Activated T-cell treated with anti-CD3 and anti-CD28 coated beads for 24 hours (primary cell): ENCODE measurements at places on chromosomes 2 and 18.
A peak's percentile ranks its signal among the peaks of the same experiment; 100 is the strongest.

- peak; percentile 55 for DNase-seq
Measured at GRCh38 chr2:39216346-39217191, 27.2 kb downstream of the CDKL4 start.

DNA sequence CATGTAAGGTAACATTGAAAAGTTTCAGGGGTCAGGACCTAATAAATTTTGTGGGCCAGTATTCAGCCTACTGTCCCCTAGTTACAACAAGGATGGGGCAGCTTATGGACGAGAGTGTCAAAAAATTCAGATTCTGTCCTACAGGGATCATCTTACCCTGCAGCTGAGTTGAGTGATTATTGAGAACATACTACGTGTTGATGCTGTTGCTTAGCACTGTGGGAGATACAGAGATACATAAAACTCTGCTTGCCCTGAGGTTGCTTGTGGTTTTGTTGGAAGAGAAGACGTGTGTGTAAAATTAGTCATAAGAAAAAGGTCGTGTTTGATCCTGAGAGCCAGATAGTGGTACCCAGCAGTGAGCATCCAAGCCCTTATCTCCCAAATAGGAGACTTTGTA lies 253.2 kb downstream of the NEDD4L start:
- no peak for DNase-seq

GRCh38 chr2:206004004-206004693 lies 81.8 kb downstream of the INO80D start:
- no peak for DNase-seq

DNA sequence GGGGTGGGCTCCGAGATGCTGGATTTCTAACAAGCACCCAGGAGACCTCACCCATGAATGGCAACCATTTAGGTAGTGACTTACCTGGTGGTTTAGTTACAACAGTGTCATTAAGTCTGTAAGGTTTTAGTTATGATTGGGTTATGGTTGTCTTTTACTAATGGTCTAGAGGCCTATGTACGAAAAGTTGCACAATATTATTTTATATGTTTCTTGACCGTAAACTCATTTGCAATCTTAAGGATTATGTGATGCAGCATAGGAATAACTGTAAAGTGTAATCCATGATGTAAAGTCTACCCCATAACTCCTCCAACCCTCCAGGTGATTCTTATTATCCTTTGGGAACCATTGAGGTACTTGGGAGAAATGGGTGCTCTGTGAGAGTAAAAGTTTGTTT lies 155.4 kb upstream of the ZEB2 start:
- DNase-seq, result no peak

GRCh38 chr18:36397033-36397432 lies 99.5 kb downstream of the FHOD3 start:
- no peak for DNase-seq
